Mesothelial cell of epicardium (in vitro differentiated cells): ENCODE measurements at places on chromosomes 13 and 19.

DNA sequence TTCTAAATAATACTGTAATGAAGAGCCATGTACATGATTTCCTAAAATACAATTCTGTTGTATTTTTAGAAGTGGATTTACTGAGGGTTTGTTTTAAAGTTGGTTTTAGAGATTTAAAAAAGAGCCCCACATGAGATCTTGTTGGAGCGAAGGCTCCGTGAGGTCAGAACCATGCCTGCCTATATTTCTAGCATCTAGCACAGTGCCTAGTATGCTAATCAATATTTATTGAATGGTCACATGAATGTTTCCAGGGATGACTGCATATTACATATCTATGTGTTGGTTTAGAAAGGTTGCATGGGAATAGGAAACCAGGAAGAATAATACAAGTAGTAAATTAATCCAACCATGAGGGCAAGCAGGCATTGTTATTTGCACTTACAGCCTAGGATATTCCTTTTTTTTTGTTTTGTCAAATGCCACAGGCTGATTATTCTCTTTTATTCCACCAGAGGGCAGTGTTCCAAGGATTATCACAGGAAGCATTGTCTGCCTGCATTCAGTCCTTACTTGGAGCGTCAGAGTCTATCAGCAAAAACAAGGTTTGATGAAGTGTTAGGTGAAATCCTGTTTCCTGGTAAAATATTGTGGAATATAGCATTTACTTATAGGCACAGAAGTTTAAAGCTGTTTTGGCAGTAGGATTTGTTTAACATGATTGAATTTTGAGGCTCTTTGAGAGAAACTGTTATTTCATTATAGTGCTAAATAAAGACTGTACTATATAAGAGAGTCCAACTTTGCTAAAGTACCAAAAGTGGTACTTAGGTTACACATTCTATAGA is 46.8 kb downstream of the COG3 start:
- no peak for DNase-seq

GRCh38 chr19:45508417-45508860 is 1.2 kb downstream of the VASP start:
- peak; percentile 51 for DNase-seq

- DNase-seq, result no peak
These were observed 59.4 kb upstream of the FARP1 start for GRCh38 chr13:98083507-98083906.

DNA sequence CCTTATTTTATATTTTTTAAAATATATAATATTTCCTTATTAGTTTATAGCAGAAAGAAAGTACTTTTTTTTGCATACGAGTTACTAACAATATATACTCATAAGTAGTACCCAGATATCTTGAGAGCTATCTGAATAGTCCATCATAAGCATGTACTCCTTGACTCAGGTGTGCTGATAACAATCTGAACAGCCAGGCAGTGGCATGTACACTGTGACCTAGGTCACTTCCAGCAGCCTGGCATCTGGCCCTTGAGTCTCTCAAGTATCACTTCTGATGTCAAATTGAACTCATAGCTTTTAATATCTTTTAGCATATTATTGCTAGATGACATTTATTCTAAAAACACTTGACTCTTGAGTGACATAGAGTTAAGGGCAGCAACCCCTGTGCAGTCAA is 1576.7 kb downstream of the SLITRK1 start:
- DNase-seq, result no peak

DNA sequence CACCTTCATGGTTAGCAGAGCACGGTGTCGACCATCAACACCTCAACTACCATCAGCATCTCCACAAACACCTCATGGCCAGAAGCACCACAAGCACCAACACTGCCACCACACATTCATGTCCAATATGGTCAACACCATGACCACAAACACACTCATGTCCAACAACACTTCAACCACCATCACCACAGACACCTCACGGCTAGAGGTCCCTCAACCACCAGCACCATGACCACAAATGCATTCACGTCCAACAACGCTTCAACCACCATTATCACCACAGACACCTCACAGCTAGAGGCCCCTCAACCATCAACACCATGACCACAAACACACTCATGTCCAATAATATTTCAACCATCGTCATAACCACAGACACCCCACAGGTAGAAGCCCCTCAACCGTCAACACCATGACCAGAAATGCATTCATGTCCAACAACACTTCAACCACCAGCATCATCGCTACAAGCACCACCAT is 10.2 kb downstream of the TRAPPC5 start:
- DNase-seq, result no peak

- no peak for DNase-seq
These were observed 8.8 kb upstream of the SULT2B1 start for GRCh38 chr19:48543121-48543710.
